ENCODE measurements at places on chromosomes 16 and 17.

DNA sequence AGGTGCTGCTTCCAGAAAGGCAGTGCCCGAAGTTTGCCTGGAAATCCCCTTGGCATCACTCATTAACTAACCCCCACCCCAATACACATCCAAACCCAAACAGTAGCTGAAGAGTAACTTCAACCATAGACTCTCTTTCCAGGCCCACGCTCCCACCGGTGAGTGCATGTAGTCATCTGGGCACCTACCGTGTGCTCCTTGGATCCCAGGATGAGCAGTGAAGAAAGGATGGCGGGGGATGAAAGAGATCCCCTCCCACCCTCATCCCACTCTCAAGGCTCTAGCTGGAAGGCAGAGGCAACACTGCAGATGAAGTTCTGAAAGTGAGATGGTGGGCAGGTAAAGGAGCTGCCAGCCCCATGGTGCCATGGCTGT is 305.0 kb downstream of the SOX9 start:
- DNase-seq = no peak

GRCh38 chr17:47878203-47879027 is 17.6 kb upstream of the SP2 start:
- DNase-seq = no peak

DNA sequence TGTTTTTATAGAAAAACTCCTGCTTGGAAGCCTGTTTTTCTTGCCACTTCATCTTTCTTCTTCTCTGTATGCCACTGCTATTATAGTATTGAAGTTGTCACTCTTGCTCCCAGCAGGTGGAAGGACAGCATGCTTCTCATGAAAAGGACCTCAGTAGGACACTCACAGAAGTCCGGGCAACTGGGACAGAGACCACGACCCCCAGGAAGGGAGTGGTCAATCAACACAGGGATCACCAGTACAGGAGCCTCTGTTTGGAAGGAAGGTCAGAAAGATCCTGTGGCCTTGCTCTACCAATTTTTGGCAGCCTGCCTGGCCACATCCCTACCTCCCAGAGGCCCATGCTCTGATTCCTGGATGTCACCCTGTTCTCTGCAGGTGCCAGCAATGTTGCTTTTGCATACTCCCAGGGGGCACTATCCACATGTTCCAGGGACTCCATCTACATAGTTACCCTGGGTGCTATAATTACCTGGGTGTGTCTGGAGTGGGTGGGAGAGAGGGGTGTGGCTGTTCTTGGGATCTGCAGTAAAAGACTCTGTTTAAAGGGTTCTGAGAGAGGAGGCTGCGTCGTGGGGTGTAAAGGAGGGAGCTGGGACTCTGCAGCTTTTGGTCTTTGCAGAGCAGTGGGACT is 13.7 kb upstream of the AKAP10 start:
- no peak for DNase-seq

DNA sequence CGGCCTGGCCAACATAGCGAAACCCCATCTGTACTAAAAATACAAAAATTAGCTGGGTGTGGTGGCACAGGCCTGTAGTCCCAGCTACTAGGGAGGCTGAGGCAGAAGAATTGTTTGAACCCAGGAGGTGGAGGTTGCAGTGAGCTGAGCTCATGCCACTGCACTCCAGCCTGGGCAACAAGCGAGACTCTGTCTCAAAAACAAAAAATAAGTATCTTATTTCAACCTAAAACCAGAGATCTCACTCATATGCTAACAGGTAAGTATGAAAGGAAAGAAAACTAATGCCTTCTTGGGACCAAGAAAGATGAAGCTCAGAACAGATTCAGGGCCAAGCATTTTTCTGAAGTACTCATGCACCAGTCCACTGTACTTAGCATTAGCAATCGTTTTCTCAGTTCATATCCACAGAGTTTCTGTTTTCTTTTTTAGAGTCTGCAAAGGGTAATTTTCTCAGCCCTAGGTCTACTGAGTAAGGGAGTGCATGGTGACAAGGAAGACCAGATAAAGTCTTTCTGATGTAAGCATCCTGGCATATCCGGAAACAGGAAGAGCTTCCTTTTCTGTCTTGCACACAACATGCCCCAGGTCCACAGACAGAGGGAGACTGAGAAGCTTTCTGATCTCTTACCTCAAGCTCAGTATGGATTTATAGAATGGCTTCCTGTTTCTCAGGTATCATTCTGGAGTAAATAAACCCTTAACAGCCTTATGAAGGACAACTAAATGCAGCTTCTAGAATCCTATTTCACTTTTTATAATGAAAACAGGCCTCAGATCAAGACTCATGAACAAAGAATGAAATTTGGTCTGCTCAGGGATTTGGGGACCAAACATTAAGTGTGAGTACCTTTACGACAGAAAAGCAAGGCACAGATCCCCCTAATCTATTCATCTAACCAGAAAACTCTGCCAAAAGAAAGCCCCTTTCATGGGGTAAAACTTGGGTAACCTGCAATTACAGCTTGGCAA is 38.7 kb upstream of the FOXJ1 start:
- DNase-seq = no peak

DNA sequence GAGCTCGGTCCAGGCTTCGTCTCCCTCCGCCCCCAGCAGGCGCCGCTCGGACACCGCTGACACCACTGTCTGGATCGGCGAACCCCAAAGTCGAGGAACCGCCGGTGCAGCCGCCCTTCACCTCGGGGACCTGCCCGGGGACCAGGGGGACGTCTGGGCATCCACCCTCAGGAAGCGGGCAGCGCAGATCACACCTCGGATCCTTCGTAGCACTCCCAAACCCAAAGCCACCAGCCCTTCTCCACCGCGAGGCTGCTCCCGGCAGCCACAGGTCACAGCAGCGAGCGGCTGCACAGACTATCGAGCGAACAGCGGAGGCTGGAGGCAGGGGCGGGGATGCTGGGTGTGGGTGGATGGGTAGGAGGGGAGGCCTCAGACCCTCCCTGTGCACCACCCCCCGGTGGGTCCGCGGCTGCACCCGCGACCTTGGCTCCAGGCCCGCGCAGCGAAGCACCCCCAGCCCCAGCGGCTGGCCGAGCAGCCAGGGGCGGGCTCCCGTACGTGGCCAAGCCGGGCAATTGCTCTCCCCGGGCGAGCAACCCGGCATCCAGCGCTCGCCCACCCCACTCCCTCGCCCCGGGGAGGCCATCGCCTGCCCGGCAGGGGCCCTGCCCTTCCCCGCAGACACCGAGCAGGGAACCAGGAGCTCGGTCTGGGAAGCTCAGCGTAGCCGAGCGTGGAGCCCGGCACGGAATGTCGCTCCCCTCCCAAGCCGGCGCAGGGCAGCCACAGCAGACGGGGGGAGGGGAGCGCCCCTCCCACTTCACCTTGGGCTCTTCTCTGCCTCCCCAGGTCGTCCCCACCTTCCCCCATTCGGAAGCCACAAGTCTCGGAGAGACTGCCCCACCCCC is 1.0 kb downstream of the SDK2 start:
- DNase-seq = peak; percentile 66

- no peak for DNase-seq
Observed at GRCh38 chr16:56793492-56793891, 63.6 kb downstream of the NUP93 start.

DNA sequence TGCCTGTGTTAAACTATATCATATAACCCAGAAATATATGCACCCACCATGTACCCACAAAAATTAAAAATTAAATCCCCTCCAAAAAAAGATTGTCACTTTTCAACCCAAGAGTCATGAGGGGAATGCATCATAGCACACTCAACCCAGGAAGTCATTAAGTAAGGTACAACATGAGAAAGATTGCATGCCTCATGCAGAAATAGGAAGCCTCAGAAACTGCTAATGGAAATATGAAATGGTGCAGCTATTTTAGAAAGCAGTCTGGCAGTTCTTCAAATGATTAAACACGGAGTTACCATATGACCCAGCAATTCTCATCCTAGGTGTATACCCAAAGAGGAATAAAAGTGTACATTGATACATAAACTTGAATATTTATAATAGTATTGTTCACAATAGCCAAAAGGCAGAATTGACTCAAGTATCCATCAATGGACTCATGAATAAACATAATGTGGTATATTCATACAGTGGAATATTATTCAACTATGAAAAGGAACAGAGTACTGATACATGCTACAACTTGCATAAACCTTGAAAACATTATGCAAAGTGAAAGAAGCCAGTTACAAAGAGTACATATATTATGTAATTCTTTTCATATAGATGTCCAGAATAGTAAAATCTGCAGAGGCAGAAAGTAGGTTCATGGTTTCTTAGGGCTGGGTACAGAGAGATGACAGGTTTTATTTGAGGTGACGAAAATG is 70.4 kb downstream of the TMEM100 start:
- no peak for DNase-seq

- no peak for DNase-seq
Observed at GRCh38 chr16:84563064-84563715, 54.7 kb downstream of the COTL1 start.

DNA sequence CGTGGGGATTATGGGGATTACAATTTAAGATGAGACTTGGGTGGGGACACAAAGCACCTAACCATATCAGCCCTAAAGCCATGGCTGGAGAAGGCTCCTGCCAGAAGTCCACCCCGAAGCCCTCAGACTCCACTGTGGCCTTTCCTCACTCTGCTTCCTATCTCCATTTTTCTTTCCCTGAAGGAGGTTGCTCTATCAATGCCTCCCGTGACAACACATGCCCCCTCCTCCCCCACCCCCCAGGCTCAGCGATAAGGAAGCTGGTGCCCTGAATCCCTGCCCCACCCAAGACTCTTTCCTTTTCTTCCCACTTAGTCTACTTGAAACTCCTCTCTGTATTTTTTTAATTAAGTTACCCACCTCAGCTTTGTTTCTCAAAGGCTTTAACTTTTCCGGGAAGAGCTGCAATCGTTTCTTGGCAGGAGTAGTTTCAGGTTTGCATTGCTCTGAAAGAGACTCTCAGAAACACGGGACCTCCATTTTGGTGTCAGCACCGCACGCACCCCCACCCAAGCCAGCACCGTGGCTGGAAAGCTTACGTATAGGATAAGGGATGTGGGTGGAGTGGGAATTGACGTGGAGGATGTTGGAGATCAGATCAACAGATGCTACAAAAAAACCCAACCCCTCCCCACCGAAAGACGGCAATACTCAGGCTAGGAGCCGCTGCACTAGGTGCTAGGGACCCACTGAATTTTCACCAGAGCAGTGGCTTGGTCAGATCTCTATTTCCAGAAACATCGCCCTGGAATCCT is 15.2 kb upstream of the CA4 start:
- DNase-seq = peak; percentile 23

GRCh38 chr16:12902511-12903372 is 1.3 kb downstream of the SHISA9 start:
- no peak for DNase-seq

GRCh38 chr16:2511128-2511800 is 2.5 kb upstream of the ATP6V0C start:
- peak; percentile 63 for DNase-seq

DNA sequence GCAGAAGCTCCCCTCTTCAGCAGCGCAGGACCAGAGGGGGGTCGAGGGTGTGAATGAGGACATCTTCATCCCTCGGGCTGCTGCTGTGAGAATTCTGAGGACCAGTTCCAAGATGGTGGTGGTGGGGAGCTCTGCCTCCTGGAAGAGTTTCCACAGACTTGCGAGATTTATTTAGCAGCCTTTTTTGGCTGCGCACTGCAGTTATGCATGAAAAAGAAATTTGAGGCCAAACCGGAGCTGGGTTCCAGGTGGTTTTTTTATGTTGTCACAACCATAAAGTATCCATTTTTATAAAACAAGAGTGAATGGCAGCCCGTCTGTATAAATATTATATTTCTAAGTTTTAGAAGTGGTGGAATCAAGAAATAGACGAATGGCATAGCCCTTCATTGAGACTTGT is 76.9 kb upstream of the CLEC18A start:
- peak; percentile 45 for DNase-seq

GRCh38 chr16:50957056-50957455 is 194.0 kb downstream of the SALL1 start:
- DNase-seq = no peak

- no peak for DNase-seq
Observed at GRCh38 chr16:87484487-87485331, 8.1 kb downstream of the ZCCHC14 start.

GRCh38 chr16:65406933-65407332 is 285.1 kb upstream of the CDH11 start:
- DNase-seq = no peak

DNA sequence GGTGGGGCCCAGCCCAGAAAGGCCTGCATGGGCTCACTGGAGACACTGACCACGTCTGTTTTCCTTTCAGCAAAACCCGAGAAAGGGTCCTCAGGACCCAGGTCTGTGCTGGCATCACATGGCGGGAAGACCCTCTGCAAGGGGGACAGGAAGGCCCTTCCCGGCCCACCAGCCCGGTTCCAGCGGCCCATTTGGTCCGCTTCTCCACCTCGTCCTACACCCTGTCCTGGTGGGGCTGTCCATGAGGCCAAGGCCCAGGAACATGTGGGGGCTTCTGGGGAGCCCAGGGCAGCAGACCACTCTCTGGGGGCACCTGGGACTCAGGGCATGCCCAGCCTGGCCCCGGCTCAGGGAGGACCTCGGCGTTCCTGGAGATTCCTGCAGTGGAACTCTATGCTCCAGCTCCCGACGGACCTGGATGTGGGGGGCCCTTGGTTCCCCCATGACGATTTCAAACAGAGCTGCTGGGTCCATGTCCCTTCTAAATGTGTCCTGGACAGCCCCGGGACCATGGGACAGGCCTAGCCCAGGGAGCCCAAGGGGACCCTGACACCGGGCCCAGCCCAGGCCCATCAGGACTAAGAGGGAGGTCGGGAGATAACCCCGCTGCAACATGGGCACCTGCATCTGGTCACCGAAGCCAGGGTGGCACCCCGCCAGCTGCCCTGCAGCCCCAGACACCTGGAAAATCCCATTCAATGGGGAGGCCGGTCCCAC is 26.4 kb upstream of the KSR1 start:
- no peak for DNase-seq

DNA sequence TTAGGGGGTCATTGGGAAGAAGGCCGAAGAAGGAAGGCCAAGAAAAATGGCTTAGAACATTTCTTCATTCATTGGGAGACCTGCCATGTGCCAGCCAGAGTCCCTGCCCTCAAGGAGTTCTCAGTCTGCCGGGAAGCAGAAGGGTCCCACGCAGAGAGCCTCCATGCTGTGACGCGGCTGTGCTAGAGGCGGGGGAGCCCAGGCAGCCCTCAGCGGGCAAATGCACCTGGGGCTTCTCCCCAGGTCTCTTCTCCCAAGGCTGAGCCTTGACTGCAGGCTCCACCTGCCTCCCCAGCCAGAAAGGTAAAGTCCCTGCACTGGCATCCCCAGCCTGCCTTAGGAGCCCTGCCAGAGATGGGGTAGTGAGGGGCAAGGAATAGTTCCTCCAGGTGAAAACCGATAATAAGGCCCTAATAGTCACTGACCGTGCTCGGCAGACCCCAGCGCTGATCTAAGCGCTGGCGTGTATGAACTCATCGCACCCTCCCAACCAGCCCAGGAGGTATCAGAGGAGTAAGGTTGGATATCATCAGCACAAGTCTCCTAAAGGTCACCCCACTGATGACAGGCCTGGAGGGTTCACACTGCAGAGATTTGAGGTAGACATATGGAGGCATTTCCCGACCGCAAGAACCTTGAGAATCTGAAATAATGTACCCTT is 6.0 kb upstream of the CDR2L start:
- DNase-seq = no peak
